ENCODE measurements at places on chromosomes 11 and 22.

DNA sequence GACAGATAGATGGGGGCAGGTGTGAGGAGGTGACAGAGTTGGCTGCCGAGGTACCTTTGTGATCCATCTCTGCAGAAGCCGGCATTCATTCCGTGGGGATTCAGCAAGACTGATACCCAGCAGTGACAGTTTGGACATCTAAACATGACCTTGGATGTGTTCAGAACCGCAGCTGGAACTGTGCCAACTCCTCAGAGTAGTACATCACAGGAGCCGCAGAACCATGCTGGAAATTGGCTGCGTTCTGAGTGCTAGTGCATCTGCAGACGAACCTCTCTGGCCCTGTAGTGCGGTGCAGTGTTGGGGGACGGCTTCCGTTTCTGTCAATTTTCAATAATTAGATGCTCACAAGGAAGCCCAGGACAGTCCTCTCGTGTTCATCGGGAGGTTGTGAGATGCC is 772.1 kb downstream of the NTM start:
- no peak for DNase-seq

- peak; percentile 69 for DNase-seq
Observed at GRCh38 chr11:72584293-72584938, 89.8 kb downstream of the PDE2A start.

DNA sequence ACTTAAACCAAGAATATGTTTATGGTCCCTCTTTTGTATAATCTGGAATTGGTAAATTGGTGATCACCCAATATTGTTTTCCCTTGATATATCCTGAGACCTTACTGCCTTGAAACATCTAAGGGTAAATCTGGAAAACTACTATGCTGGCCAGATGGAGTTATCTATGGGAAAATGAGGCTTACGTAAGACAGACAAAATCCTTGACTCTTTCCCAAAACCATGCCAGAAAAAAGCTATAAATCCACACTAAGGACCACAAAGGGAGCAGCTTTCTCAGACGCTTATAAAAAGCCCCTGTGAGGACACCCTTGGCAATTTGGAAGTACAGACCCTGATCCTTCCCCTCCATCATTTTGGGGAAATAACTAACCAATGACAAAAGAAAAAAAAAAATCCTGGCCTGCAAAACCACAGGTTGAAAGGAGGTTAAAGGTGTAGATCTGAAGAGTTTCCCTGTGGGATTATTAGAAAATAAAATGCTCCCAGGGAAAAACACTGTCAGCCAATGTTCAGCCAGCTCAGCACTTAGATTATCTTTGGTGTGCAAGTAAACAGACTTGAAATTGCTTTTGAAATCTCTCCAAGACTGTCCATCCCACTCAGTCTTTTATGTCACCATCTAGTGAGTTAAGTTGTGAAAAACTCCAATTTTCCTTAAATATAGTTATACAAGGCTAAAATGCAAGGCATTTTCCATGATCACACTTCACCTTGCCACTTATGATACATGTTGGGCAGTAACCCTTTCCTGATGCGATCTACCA is 6.6 kb upstream of the AMBRA1 start:
- no peak for DNase-seq

DNA sequence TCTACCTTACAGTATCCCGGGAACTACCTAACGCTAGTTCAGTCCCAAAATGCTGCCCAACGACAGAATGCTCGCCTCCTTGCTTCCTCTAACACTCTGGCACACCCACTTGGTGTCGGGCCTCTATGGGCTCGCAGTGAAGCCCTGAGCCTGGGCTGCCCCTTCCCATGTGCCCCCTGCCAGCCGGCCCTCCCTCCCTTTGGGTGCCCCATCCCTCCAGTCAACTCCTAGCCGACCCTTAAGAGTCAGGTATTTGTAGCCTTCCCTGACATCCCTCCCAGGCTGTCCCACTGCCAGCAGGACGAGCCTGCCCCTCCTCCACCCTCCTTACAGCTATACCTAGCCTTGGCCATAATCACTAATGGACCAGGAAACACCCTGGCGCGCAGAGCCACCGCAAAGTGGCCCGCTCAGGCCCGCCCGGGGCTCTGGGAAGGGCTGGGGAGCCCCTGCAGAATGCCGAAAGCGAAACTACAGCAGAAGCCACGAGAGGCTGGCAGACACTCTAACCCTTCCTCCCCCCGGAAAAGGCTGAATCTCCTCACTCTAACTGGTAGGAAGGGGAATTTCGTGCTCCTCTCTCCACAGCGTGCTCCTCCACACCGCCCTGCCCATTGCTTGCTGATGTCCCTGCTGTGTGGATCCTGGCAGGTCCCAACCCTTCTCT is 8.2 kb downstream of the CBX7 start:
- DNase-seq, result no peak

DNA sequence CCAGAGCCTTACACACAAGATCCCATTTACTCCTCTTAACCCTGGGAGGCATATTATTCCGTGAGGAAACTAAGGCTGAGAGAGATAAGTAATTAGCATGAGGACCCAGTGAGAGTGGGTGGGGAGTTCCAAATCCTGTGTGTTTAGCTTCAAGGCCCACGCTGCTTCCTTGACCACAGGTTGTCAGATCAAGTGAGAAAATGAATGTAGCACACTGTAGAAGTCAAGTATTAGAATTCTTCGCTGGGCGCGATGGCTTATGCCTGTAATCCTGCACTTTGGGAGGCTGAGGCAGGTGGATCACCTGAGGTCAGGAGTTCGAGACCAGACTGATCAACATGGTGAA is 3.8 kb downstream of the CYB561A3 start:
- no peak for DNase-seq

- DNase-seq, result no peak
Observed at GRCh38 chr11:129825380-129825779, 9.7 kb downstream of the TMEM45B start.

DNA sequence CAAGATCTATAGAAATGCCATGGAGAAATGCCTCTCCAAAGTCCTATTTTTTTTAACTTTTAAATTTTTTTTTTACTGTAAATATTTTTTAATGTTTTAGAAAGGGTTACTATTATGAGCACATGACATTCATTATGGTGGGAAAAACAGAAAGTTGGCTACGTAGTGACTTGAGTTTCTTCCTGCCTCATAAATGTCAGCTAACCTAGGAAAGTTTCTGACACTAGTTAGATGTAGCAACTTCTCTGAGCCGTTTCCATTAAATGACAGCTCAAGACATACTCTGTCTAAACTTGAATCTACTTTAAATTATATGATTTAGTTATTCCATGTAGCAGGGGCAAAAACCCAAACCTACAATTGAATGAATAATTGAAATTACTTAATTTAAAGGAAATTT is 18.4 kb upstream of the CTSC start:
- no peak for DNase-seq

GRCh38 chr11:118699506-118700220 is 20.2 kb upstream of the TREH start:
- no peak for DNase-seq

DNA sequence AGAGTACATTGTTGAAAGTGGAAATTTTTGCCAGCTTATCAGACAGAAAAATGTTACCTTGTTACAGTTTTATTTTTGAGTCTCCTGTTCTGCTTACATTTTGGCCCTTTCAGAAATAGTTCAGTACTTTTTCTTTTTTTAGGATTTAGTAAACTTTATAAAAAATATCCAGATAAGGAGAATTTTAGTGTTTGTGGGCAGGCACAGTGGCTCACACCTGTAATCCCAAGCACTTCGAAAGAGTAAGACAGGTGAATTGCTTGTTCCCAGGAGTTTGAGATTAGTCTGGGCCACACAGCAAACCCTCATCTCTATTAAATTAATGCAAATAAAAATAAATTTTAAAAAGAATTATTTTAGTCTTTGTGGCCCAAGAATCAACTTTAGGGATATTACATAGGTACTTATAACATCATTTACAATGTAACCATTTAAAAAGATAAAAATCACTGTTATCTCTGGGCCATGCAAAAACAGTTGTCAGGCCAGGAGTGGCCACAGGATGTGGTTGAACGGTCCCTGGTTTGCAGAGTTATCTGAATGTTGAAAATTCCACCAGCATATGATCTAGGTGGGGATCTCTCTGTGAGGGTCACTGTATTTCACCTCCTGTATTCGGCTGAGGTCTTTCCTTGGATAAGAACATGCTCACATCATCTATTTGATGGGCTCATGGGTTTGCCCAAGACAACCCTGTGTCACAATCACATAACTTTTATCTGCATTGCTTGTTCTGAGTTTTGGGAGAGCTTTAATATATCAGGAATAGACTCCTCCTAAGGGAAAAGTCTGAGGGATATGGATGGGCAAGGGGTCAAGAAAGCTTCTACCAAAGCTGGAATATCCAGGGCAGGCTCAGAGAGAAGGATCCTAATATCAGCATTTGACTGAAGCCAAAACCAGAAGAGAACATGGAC is 91.5 kb downstream of the GGTLC2 start:
- DNase-seq, result no peak

GRCh38 chr11:126808296-126808695 is 192.3 kb downstream of the KIRREL3 start:
- no peak for DNase-seq

DNA sequence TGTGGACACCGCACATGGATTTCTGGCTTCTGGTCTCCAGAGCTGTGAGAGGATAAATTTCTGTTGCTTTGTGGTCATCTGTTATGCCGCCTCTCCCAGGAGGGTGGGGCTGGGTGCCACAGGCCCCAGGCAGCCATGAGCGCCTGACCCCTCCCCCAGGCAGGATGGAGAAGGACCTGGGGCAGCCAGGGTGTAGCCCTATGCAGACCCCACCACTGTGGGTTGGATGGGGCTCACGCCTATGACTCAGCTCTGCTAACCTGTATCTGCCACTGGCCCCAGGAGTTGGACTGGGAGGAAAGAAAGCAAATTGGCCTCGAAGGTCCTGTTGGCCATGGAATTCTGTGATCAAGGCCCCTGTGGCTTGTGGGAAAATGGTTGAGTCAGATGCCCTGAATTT is 1351.1 kb downstream of the BRD1 start:
- no peak for DNase-seq

DNA sequence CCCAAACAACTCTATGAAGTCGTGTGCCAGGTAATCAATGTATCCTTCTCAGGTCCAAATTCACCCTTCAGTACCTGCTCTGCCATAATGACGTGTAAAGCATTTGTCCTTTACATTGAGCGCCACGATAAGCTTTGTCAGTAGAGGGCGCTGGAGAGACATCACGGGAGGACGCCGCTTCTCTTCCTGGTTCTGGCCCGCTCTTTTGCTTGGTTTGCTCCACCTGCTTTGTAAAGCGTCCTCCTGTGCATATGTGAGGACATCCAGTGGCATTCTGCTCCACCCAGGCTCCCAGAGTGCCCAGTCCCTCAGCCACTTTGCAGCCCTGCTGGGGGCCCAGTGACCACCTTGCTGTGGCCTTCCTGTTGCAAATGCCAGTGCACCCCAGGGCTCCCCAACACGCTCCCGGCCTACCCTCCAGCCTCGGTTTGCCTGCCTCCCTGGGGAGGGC is 61.1 kb downstream of the WT1 start:
- DNase-seq, result no peak

GRCh38 chr11:112247201-112247600 is 13.5 kb downstream of the PLET1 start:
- DNase-seq, result no peak
